ENCODE measurements at places on chromosomes 4 and X. TPM values are rescaled to one million over a fixed set of nuclear protein-coding genes. Genes with fewer than 3 reads are reported as not detected.

BMX gene
- polyA plus RNA-seq: 2.3 TPM

GPC4 gene
- 98.8 TPM for polyA plus RNA-seq

BEND2 gene
- polyA plus RNA-seq: not detected

DNA sequence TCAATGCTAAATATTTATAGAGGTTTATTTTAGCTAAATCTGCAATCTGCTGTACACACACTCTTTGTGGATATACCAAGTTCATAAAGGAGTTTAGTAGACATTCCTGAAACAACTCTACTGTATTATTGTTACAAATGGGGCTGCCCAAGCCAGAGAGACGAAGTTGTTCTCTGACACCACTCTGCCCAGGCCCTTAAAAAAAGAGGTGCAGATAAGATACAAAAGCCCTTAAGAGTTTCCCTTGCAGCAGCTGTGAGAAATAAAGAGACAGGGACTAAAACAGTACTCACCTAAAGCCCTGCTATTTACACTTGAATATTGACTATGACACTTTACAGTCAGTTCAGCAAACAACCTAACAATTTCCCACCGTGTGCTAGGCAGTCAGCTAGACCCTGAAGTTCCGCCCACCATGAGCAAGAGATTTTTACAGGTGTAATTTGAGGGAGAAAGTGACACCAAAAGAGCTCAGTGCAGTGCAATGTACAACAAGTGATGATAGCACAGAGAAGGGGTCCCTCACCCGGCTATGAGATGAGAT, 191.7 kb downstream of the PRDM5 start:
- no peak for DNase-seq

- no peak for DNase-seq
Observed at GRCh38 chr4:56324011-56324610, 63.2 kb downstream of the AASDH start.

DNA sequence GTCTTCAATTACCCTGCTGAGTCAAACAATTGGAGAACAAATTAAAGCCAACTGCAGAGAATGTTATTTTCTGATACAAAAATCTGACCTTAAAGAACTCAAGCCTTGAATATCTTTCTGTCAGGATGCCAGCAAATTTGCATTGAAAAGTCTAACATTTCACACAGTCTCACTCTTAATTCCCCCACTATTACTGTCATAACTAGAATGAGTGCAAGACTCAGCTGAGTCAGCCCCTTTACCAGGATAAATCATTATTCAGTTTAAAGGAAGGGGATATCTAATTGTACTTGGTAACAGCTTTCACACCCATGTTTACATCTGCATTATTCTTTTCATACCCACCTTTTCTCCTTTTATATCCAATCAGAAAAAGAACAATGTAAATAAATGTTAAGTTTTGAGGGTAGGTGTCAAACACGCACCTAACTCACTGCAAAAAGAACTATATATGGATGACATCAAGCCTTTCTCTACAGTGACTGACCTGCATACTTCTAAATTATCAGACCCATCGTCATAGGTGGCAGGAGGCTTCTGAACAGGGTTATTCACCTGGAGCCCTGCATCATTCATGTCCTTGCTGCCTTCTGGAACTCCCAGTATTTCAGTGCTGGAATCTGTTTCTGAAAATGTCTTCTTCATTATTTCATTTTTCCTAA, 117.4 kb downstream of the TMA16 start:
- DNase-seq: no peak

- DNase-seq: no peak
Observed at GRCh38 chr4:72107456-72107855, 75.7 kb downstream of the NPFFR2 start.

DNA sequence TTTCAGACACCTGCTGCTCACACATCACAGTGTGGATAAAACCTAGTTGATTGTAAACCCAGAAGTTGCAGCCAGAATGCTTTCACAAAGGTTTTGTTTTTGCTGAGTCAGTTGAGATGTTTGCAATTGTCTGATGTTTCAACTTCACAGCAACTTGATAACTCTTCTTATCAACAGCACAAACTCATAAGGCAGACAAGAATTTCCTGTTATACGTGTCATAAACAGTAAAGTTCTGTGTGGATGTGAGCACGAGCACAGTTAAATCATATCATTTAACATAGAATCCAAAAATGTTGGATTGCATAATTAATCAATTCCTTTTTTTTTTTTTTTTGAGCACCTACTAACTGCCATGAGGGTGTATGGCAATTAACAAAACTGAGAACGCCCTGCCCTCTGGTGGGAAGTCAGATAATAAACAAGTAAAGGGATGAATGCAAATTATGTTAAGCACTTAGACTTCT, 512.2 kb downstream of the PDHA2 start:
- no peak for DNase-seq

HPRT1 gene
- 19.0 TPM for polyA plus RNA-seq

DNA sequence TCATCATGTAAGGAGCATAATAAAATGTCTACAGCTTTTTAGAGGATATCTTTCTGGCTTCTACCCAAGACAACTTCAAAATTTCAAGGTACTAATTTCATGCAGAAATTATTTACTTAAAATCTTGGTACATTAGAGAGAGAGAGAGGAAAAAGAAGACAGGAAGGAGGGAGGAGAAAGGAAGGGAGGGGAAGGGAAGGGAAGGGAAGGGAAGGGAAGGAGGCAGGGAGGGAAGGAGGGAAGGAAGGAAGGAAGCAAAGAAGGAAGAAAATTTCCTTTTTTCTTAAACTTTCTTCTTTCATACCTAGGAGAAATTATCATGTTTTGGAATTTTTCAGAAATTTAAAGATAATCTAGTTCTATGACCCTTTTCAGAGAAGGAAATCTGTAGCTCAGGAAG, 61.8 kb downstream of the HS3ST1 start:
- DNase-seq: no peak

DNA sequence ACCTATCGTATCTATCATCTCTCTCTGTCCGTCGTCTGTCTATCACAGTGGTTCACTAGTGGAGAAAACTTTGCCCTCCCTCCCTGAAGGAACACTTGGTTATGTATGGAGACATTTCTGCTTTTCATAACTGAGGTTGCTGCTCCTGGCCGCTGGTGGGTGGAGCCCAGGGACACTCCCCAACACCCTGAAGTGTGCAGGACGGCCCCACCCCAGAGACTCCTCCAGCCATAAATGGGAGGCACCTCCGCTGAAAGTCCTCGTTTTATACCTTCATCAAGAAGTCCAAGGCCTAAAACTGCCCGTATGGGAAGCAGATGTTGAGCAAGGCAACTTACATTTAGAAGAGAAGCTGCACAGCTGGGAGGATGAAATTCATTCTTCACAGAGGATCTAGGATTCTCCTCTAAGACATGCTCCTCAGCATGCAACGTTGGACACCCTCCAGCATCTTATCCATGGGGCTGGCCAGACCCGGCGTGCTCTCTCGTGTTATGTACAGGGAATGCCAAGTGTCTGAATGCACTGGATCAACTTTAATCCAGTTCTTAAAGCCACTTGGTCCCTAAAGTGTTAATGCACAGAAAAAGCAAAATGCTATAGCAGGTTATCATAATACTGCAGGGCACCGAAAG, 43.5 kb downstream of the PRKX start:
- DNase-seq: no peak

- DNase-seq: no peak
Observed at GRCh38 chr4:150206954-150207353, 128.7 kb downstream of the DCLK2 start.

GRCh38 chrX:69556060-69557011, 52.2 kb downstream of the NALF2 start:
- DNase-seq: no peak

- DNase-seq: no peak
Observed at GRCh38 chr4:61205066-61205465, 4.9 kb downstream of the ADGRL3 start.
